Sigmoid colon (tissue), 7 donors: ENCODE measurements at places on chromosomes 12 and 14. TPM values are rescaled to one million over a fixed set of nuclear protein-coding genes. Genes with fewer than 3 reads are reported as not detected.

- no peak for DNase-seq
Measured at GRCh38 chr14:77965919-77966435, 166.1 kb downstream of the ADCK1 start.

DNA sequence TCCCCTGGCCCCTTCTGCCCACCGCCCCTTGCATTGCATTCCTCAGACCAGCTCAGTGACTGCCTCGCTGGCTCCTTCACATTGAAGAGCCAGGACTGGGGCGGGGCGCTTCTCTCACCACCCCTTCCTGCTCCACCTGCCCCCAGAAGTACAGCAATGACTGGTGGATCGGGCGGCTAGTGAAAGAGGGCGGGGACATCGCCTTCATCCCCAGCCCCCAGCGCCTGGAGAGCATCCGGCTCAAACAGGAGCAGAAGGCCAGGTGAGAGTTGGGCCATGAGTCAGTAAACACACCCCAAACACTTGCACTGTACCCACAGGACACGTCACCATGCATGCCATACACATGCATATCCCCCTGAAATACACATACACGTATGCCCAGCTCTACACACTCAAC lies 5.8 kb downstream of the CACNB3 start:
- DNase-seq = no peak

Gene GPR132
- 1.9 TPM for total RNA-seq

- DNase-seq = peak; percentile 85
Measured at GRCh38 chr12:123141615-123142517, 9.0 kb downstream of the PITPNM2 start.

DNA sequence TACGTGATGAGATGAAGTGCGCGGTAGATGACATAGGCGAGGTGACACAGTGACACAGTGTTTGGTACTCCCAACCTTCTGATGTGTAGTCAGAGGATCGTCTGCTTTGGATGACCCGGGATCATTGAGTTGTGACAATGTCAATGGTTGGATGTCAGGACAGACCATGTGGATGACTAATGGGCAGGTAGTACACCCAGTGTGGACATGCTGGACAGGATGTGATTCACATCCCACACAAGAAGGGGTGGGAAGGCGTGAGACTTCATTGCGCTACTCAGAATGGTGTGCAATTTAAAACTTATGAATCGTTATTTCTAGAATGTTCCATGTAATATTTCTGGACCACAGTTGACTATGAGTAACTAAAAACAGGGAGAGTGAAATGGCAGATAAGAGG lies 23.8 kb downstream of the MAP3K9 start:
- DNase-seq = no peak

Gene FKBP4
- total RNA-seq = 24.9 TPM

DNA sequence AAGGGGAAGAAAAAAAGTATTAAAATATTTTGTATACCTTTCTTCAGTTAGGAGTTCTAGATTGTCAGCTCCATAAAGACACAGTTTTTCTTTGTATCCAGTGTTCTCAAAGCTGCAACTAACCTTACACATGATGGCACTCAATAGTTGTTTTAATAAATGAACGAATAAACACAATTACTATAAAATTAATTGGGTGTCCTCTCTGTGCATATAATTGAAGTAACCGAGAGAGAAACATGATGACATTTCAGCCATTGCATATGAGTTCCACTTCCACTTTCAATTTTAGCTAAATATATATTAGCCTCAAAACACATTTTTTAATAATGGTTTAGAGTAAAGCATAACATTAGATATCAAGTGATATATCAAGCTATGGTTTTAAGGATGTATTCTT lies 671.2 kb downstream of the LRFN5 start:
- DNase-seq = no peak
